ENCODE measurements at places on chromosomes 5 and 9.

DNA sequence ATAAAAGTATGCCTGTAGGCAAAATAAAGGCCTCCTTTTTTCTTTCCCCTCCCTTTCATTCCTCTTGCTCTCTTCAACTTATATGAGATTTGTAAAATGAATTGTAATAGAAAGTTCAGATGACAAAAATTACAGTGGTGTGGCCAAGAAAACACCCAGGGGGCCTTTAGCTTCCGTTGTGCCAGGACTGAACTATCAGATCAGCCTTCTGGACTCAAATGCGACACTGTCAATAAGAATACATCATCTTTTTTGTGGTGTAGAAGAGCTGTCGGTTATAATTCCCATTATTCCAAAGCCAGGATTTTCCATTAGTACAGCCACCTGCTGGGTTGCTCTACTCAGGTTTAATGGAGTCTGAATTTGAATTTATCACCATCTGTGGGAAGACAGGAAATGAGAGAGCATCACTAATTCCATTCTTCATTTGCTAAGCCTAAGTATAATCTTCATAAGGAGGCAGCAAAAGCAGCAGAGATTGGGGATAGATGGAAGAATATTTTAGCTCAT lies 443.4 kb downstream of the ANXA1 start:
- no peak for DNase-seq

- no peak for DNase-seq
Observed at GRCh38 chr5:135042595-135042994, 8.6 kb upstream of the PITX1 start.

GRCh38 chr9:114025760-114026159 lies 52.3 kb downstream of the AMBP start:
- no peak for DNase-seq

- no peak for DNase-seq
Observed at GRCh38 chr9:126671381-126671831, 57.7 kb downstream of the LMX1B start.

DNA sequence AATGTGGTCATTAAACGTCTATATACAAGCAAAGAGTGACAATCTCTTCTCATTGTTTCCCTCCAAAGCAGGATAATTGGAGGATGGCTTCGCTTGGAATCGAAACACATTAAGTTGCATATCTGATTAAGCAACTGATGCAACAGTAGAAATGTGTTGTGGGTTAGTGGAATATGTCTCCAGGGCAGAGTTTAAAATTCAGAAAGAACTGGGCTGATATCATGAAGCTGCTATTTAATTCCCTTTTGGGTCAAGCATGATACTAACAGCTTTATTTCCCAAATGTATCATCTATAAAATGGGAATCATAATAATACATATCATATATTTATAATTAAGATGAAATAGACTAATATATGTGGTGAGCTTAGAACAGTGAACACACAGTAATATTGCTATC lies 1763.0 kb upstream of the C9orf72 start:
- DNase-seq: no peak

- DNase-seq: no peak
Observed at GRCh38 chr5:153187503-153187902, 303.0 kb upstream of the GRIA1 start.

- DNase-seq: no peak
Observed at GRCh38 chr9:92064711-92065110, 50.5 kb downstream of the SPTLC1 start.
